Stimulated activated CD4-positive, alpha-beta T cell treated with anti-CD3 and anti-CD28 coated beads, TNF-alpha, amount 100 ng/mL, for 1 hour (primary cell): ENCODE measurements at places on chromosomes 5 and 9.

DNA sequence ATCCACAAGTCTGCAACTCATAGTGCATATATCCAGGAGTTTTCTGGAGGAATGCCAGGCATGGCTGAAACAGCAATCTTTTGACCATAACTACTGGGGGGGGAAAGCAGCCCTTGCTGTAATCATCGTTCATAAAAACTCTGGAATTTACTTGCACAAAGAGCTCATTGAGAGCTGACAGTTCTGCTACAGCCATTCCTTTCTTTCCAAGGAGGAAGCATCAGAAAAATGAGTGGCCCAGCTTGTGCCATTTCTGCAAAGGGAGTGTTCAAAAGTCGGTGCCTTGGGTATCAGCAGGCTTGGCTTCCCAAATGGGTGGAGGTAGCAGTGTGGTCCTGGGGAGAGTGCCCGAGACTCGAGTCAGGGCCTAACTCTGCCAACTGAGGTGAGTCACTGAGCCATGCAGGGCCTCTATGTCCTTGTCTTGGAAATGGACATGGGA, 101.5 kb downstream of the GCNT1 start:
- DNase-seq: no peak

GRCh38 chr5:76807296-76807695, 11.5 kb upstream of the F2RL1 start:
- no peak for DNase-seq

DNA sequence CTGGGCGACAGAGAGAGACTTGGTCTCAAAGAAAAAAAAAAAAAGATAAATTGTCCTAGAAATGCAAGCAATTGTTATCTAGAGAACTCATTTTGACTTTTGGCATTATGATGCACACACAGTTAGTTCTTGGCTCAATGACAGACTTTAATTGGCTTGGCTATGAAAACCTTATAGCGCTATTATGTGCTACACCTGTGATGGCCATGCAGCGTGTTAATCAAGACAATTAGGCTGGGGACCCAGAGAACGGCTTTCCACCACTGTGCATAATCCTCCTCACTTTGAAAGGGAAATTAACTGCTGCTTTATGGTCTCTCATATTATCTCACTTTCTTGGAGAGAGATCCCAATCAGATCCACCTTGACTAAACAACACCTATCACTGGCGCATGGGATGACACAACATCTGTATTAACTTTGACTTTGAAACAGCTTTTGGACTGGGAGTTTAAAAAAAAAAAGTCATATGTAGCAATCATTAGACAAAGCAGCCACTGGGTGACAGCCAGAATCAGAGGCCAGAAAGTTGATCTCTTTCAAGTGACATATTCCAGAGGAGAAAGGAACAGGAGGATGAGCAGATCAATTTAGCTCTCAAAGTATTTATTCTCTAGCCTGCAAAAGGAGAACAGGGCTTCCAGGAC, 132.5 kb downstream of the PPP2R2B start:
- DNase-seq: no peak

- no peak for DNase-seq
These were observed 355.9 kb downstream of the RAB3C start for GRCh38 chr5:58938563-58939424.

- DNase-seq: no peak
These were observed 483.2 kb upstream of the C9orf72 start for GRCh38 chr9:28056466-28056865.

GRCh38 chr5:119036101-119036762, 34.7 kb upstream of the DMXL1 start:
- DNase-seq: no peak

GRCh38 chr9:115385383-115386122, 267.6 kb upstream of the TNC start:
- DNase-seq: no peak

DNA sequence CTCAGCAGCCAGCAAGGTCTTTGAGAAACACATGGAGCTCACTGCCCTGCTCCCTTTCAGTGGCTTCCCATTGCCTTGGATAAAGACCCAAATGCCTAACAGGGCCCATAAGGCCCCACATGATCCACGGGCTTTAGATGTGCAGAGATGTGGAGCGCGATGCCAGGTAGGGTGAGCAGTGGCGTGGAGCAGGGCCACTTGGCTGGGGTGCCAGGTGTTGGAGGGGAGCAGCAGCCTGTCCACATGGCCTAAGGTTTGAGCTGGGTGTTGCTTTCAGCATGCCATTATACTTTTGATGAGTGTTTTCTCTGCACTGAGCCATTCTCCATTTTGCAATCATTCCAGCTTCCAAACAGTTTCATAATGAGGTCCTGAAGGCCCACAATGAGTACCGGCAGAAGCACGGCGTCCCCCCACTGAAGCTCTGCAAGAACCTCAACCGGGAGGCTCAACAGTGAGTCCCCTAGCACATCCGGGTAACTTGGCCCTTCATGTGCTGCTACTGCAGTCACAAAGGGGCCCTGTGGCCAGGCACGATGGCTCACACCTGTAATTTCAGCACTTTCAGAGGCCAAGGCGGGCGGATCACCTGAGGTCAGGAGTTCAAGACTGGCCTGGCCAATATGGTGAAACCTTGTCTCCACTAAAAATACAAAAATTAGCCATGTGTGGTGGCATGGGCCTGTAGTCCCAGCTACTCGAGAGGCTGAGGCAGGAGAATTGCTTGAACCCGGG, 11.1 kb downstream of the GLIPR2 start:
- DNase-seq: no peak

- DNase-seq: no peak
These were observed 731.0 kb downstream of the PRELID2 start for GRCh38 chr5:145104106-145104505.

DNA sequence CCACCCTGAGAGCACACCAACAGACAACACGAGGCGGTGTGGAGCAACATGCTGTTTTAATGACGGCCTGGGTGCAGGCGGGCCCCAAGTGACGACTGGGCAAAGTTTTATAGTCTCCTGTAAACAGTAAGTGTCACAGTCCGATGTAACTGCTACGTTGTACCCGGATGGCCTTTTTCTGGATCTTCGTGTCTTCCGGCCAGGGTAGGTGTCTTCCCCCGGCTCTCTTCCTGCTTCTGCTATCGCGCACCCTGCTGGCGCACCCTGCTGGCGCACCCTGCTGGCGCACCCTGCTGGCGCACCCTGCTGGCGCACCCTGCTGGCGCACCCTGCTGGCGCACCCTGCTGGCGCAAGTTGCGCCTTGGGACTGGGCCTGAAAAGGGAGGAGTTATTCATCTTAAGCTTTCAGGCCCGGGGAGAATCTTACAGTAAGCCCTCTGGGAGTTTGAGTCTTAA, 143.0 kb upstream of the TARS1 start:
- DNase-seq: no peak

DNA sequence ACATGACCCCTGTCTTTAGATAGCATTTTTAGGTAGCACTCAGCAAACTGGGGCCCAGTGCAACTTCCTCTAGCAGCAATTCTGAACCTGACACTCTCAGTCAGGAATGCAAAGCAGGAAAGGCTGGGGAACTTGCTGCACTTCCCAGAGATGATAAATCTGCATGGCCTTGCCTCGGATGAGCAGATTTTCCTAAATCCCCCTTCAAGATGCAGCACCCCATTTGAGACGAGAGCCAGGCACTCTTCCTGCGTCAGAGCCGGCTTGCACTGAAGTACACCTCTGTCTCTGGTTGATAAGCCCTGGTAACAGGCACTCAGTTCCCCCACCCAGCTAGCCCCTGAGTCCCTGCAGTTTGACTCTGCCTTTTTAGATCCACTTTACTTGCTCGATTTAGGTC, 296.7 kb upstream of the PANK3 start:
- no peak for DNase-seq

- no peak for DNase-seq
These were observed 15.7 kb downstream of the SPATA9 start for GRCh38 chr5:95667061-95667618.

GRCh38 chr5:143714629-143715028, 97.3 kb upstream of the HMHB1 start:
- no peak for DNase-seq

- no peak for DNase-seq
These were observed 18.4 kb downstream of the UBE2QL1 start for GRCh38 chr5:6466975-6467567.

- DNase-seq: no peak
These were observed 15.6 kb downstream of the GFRA3 start for GRCh38 chr5:138258704-138259292.

DNA sequence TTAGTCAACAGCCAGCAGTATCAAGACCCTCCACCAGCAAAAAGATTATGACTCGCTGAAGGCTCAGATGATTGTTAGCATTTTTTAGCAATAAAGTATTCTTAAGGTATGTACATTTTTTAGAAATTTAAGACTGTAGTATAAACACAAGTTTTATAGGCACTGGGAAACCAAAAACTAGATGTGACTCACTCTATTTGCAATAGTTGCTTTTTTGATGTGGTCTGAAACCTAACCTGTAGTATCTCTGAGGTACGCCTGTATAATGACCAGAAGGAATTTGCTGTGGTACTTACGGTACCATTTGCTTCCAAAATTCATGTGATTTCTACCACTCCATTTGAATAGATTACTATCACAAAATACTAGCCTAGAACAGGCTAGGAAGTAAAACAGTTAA, 60.8 kb downstream of the WDR41 start:
- no peak for DNase-seq

GRCh38 chr9:90770182-90770738, 31.4 kb upstream of the SYK start:
- DNase-seq: no peak

DNA sequence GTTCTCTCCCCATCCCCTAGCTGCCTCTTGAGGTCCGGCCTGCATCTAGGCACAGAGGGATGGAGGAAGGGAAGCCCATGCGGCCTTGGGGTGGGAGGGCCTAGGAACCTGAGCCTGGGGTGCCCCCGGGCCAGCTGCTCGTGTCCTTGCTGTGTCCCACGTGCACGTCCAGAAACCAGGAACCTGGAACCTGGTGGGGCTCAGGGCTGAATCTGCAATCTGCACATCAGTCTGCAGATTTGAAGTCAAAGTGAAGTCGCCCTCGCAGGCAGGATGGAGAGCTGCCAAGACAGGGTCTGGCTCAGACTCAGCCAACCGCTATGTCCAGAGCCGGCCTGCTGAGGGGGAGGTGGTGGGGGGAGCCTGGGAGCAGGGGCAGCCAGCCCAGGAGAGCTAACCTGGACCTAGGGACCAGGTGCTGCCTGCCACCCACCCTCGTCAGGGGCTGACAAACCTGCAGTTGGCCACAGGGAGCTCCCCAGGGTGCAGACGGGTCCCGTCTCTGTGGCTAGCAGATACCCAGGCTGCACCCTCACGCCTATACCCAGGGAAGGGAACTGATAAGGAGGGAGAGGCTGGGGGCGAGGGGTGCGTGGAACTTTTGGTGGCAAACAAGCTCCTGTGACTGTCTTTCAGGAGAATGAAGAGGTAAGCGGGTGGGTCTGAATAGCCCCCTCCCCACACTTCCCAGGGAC, 103.5 kb upstream of the SIMC1 start:
- DNase-seq: no peak

DNA sequence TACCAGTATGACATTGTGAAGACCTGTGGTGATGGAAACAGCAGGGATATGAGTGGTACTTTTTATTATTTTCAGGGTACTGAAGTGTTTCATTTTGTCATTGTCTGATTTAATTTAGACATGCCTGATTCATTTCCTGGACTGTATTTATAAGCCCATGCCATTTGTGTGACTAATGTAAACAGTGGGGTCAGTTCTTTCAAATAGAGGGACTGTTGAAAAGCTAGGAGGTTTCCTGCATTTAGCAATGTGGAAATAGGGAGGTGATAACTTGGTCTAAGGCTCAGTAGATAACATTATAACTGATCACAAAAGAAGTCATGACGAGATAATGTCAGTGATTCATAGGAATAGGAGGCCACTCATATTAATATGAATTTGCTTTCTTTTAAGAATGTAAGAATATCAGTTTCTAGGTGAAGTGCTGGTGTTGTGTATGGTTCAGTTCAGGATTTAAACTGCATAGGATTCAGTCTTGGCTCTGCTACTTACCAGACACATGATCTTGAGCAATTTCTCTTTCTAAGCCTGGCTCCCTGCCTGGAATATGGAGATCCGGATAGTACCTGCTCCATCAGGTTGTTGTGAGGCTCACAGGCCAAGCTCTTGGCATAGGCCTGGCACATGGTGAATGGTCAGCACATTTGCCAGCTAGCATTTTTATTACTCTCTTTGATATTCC, 7.5 kb downstream of the RASGRF2 start:
- DNase-seq: no peak

- DNase-seq: no peak
These were observed 458.4 kb downstream of the KDM4C start for GRCh38 chr9:7216004-7216841.

- DNase-seq: no peak
These were observed 23.3 kb downstream of the CAVIN4 start for GRCh38 chr9:100601216-100601615.

GRCh38 chr5:38534156-38534453, 22.3 kb downstream of the LIFR start:
- DNase-seq: no peak

- DNase-seq: no peak
These were observed 103.2 kb downstream of the FSTL4 start for GRCh38 chr5:133508845-133509741.

DNA sequence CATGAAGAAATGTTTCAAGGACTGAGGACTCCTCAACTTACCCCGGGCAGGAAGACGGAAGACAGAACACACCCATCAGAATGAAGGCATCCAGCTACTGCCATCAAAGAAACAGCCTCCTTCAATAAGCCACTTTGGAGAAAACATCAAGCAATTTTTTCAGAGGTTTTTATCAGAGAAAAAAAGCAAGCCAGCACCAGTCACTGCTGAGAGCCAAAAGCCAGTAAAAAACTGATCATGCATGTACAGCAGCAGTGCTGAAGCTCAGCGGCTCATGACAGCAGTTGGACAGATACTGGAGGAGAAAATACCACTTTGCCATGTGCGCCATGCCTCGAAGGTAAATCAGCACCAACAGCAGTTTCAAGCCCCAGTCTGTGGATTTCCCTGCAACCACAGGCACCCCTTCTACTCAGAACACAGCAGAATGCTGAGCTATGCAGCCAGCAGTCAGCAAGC, 10.1 kb upstream of the ZNF484 start:
- DNase-seq: no peak

GRCh38 chr9:15606643-15607472, 54.0 kb downstream of the CCDC171 start:
- no peak for DNase-seq

- DNase-seq: no peak
These were observed 316.3 kb downstream of the MCTP1 start for GRCh38 chr5:94968507-94969095.

GRCh38 chr9:37035648-37036370, 1.7 kb upstream of the PAX5 start:
- no peak for DNase-seq

GRCh38 chr5:108687595-108688200, 60.0 kb upstream of the FER start:
- no peak for DNase-seq

- no peak for DNase-seq
These were observed 655.3 kb downstream of the LRRC70 start for GRCh38 chr5:63233911-63234310.

- no peak for DNase-seq
These were observed 4.9 kb downstream of the MED27 start for GRCh38 chr9:132074736-132075135.

DNA sequence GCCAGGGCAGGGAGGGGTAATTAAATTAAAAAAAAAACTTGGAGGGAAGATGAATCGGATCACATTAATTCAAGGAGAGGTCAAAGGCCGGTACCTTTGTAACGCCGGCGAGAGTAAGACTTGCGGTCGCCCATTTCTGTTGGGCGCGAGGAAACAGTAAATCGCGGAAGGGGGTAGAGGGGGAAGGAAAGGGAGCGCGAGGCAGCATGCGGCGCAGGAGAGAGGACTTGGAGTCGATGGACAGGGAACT, 324 bp upstream of the RGMB start:
- no peak for DNase-seq
